A549 (cell line): ENCODE measurements at places on chromosomes 5 and 9.

GRCh38 chr9:35426627-35427026 is 63.3 kb upstream of the RUSC2 start:
- no peak for DNase-seq

GRCh38 chr9:111615928-111616327 is 15.2 kb upstream of the DNAJC25 start:
- DNase-seq, result no peak

DNA sequence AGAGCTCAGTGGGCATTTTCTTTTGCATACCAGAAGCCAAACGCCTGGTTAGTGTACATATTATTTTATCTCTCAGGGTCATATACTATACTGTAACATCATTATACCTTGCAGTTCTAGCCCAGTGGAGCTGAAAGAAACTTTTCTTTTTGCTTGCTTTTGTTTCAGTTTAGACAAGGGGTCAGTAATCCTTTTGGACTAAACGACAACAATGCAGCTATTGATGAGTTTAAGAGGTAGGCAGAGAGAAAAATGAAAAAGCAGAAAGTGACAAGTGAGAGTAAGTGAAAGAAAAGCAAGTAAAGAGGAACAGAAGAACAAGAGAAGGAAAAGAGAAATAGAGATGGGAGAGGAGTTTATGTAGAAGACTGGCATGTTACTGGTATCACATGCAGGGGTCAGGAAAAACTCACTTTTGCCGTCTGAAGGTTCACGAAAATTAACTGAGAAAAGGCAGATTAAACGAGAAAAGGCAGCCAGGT is 47.4 kb upstream of the TENT2 start:
- DNase-seq, result no peak

GRCh38 chr5:135032999-135033861 is 798 bp downstream of the PITX1 start:
- peak; percentile 62 for DNase-seq

DNA sequence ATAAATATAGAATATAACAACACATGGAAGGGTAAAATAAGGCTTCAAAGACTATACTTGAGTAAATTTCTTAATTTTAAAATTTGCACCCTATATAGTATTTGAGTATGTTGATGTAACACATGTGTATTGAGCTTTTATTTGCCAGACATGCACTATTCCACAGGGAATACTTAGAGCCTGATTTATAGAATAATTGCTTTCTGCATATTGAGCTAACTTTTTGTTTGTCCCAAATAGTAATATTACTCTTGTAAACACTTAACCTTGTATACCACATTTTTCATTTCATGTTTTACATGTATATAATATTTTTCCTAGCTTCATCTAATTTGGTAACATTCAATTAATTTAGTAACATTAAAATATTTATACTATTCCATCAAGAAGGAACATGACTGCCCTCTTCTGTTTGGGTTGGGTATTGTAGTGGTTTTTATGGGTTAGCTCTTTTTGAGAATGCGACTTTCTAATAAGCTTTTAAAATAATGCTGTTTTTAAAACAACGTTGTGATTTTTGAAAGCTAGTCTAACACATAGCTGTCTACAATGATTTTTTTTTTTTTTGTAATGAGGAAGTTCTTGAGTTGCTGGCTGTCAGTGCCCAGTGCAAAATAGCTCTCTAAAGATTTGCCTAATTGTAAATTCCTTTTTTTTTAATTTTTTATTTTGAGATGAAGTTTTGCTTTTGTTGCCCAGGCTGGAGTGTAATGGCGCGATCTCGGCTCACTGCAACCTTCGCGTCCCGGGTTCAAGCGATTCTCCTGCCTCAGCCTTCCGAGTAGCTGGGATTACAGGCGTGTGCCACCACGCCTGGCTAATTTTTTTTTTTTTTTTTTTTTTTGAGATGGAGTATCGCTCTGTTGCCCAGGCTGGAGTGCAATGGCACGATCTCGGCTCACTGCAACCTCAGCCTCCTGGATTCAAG is 4.8 kb downstream of the SUB1 start:
- DNase-seq, result peak; percentile 62

- no peak for DNase-seq
Observed at GRCh38 chr9:2641033-2641432, 19.4 kb downstream of the VLDLR start.
